HT-29 (cell line): ENCODE measurements at places on chromosomes 12 and 14. TPM values are rescaled to one million over a fixed set of nuclear protein-coding genes. Genes with fewer than 3 reads are reported as not detected.

GRCh38 chr12:4806439-4807115, 86.4 kb downstream of the GALNT8 start:
- no peak for DNase-seq

- DNase-seq: no peak
These were observed 409.5 kb downstream of the RGS6 start for GRCh38 chr14:72341686-72342085.

GRCh38 chr14:71613168-71613567, 319.1 kb upstream of the RGS6 start:
- no peak for DNase-seq

DNA sequence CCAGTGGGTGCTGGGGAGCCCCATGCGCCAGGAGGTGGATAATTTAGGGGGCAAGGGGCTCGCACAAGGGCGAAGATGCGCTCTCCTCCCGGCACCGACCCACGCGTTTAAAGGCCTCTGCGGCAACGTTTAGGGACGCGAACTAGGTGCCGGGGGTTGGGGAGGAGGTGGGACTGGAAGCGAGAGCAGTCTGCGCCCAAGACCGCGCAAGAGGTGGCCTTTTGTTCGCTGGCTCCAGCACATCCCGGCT, 1.3 kb downstream of the SLC38A1 start:
- no peak for DNase-seq

- DNase-seq: no peak
These were observed 20.3 kb downstream of the ANGEL1 start for GRCh38 chr14:76792422-76792821.

- DNase-seq: no peak
These were observed 68.0 kb downstream of the SERPINA3 start for GRCh38 chr14:94679937-94680861.

- no peak for DNase-seq
These were observed 13.4 kb downstream of the BTBD6 start for GRCh38 chr14:105261781-105262180.

GRCh38 chr14:21978999-21979314, 305.3 kb upstream of the OR4E1 start:
- DNase-seq: no peak

DNA sequence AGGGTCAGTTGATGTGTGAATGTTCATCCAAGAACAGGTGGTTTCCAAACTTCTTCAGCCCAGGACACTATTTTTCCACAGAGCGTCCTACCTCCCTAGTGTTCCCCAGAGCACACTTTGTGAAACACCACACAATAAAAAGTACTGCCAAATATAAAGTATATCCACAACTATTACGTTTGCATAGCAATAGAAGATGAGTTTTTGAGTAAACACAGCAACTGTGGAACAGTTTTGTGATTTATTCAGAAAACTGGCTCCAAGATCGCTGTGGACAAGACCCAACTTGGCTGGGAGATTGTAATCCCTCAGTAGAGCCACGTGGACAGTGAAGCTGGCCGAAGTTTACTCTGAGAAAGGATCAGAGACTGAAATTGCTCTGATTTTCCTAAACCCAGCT, 14.5 kb upstream of the MAP1LC3B2 start:
- DNase-seq: no peak

GRCh38 chr14:76687611-76688382, 73.5 kb upstream of the VASH1 start:
- no peak for DNase-seq

DNA sequence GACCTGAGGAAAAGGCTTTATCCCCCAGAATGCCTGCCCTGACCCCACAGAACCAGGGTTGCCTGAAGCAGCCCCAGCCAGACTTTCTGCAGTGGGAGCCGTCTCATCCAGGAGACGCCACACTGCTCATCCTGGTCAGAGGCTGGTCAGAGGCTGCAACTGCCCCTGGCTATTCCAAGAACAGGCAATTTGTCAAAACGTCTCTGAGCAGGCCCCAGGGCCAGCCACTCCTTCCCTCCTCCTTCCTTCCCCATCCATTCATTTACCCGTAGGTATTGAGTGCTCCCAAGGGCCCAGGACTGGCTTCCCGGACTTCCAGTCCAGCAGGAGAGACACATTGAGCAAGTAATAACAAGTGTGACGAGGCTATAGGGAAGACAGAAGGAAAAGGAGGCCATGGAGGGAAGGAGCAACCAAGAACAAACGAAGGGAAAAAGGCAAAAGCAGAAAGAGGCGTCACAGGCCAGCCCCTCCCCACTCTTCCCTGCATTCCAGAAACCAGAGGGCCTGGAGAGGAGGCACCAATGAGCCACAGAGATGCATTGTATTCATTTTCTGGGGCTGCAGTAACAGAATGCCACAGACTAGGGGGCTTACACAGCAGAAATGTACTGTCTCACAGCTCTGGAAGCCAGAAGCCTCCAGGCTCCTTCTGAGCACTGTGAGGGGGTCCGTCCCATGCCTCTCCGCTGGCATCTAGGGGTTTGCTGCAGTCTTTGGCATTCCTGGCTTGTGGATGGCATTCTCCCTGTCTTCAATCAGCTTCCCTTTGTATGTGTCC, 21.0 kb upstream of the CD9 start:
- DNase-seq: no peak

- no peak for DNase-seq
These were observed 774.7 kb downstream of the TMTC2 start for GRCh38 chr12:83461336-83461935.

GRCh38 chr14:98666545-98666944, 605.5 kb downstream of the BCL11B start:
- DNase-seq: no peak

- DNase-seq: peak; percentile 9
These were observed 61.1 kb downstream of the TPH2 start for GRCh38 chr12:71999795-72000194.

DNA sequence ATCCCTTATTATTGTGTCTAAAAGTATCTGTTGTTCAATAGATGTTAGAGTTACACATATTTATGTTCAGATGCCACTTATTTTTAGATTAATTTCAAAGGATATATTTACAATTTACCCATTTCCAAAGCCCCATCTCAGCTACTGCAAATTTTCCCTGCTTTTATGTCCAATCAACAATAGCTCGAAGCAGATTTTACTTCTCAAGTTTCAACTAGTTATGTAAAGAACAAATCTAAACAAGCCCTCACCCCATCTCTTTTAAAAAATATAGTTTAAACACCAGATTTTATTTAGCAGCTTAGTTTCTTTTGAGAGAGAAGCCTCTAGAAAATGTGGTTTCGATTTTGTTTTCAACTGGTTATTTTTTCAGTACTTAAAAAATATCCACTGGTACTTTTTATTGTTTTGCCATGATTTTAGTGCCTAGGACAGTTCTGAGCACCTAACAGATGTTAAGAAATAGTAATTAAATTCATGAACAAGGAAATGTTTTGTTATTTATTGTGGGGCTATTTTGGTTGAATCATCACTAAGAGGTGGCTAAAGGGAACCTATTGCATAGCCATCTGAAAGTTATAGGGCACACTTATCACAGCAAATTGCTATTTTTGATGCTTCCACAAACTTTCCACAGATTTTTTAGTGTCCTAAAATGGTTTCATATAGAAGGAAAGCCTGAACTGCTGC, 96.2 kb upstream of the BMP4 start:
- no peak for DNase-seq

Gene ZNF605
- total RNA-seq: not detected in 2 replicates

Gene SLC5A8
- not detected in 2 replicates for total RNA-seq

Gene A2ML1
- total RNA-seq: not detected in 2 replicates

Gene APOF
- not detected in 2 replicates for total RNA-seq

Gene PLEKHH1
- 11.0 and 12.7 TPM in 2 replicates for total RNA-seq

Gene TPH2
- total RNA-seq: not detected in 2 replicates

Gene EML5
- total RNA-seq: under 0.01 and 0.63 TPM in 2 replicates

Gene CDC42BPB
- 40.0 and 51.0 TPM in 2 replicates for total RNA-seq

Gene SLC4A8
- not detected in 2 replicates for total RNA-seq

Gene PHC1
- 0.79 and 2.5 TPM in 2 replicates for total RNA-seq

Gene ST8SIA1
- total RNA-seq: not detected in 2 replicates

Gene PRH2
- not detected in 2 replicates for total RNA-seq

Gene EDDM3A
- total RNA-seq: not detected in 2 replicates
